Left ventricle myocardium inferior (tissue), 1 donor: ENCODE measurements at places on chromosomes 1 and 21.

- no peak for DNase-seq
Observed at GRCh38 chr21:44907966-44908895, 12.5 kb downstream of the ITGB2 start.

GRCh38 chr1:17437260-17437579 lies 2.3 kb downstream of the RCC2 start:
- no peak for DNase-seq

DNA sequence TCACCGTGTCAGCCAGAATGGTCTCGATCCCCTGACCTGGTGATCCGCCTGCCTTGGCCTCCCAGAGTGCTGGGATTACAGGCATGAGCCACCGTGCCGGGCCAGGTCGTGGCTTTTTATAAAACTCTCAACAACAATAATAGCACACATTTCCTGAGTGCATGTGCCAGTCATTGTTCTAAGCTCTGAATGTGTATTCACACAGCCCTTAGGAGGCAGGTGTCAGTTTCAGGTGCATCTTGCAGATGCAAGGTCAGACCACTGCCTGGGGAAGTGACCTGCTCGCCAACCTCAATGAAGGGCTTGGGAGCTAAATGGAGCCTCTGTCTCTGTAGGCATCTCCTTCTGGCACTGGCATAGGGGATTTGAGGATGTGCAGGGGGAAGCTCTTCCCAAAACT lies 1.6 kb upstream of the LEFTY2 start:
- DNase-seq: no peak

DNA sequence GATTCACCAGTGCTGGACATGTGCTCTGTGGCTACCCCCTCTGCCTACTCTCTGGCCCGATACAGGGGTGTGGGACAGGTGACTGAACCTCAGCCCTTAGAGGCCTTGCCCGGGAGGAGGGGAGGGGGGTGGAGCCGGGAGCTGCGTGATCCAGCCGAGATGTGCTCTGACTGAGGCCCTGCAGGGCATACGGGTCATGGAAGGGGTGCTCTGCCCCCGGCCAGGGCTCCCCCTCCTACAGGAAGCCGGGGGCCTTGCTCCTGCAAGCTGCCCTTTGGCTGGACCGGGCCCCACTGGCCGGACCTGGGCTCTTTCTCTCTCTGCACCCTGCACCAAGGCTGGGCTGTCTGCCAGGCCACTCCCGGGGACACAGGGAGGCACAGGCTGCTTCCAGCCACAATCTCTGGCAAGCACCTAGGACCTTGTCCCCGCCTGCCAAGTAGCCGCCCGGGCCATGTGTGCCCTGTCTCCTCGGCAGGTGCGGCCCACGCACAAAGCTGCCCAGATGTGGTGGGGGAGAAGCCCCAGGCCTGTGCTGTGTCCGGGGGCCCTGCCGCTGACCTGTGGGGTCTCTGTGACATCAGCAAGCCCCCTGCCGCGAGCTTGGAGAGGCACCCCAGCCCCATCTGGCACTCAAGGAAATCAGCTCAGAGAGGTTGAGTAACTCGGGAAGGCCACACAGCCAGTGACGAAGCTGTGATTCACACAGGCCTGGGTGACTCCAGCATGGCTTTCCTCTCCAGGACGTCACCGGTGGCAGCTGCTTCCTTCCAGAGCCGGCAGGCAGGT lies 1.5 kb downstream of the SCNN1D start:
- peak; percentile 85 for DNase-seq

DNA sequence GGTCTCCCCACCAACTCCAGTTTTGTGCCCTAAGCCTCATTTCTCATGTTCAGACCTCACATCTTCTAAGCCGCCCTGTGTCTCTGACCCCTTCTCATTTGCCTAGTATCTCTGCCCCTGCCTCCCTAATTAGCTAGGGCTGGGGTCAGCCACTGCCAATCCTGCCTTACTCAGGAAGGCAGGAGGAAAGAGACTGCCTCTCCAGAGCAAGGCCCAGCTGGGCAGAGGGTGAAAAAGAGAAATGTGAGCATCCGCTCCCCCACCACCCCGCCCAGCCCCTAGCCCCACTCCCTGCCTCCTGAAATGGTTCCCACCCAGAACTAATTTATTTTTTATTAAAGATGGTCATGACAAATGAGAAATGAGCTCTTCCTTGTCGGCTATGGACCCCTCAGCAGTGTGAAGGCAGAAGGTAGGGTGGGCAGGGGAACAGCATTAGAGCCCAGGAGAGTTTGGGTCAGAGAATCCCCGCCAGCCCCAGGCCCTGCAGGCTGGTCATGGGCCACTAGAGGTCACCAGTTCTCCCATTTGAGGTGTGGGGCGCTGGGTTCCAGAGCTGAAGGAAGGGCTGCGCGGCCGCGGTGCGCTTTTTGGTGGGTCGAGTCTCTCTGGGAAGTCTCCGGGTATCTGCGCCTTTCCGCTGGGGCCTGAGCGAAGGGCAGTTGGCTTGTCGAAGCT lies 11.5 kb downstream of the ADAMTSL4 start:
- DNase-seq: peak; percentile 90

DNA sequence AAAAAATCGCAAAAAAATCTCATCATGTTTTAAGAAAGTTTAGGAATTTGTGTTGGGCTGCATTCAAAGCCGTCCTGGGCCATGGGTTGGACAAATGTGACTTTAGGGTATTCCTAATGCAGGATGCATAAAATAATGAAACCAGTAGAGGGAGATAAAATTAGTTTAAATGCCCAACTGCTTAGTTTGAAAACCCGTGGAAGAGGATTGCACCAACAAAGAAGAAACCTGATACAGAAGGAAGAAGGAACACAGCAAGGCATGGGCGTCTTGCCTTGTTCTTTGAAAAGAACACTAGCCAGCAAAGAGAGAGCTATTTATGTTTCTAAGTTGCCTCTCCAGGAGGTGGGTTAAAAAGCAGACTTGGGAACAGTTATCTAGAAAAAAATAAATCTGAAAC lies 37.9 kb downstream of the WDR3 start:
- no peak for DNase-seq

GRCh38 chr21:33339918-33340317 lies 15.1 kb downstream of the IFNAR1 start:
- DNase-seq: no peak

- DNase-seq: no peak
Observed at GRCh38 chr1:6582370-6582769, 2.6 kb downstream of the ZBTB48 start.

GRCh38 chr1:205832326-205832751 lies 17.6 kb downstream of the PM20D1 start:
- no peak for DNase-seq

DNA sequence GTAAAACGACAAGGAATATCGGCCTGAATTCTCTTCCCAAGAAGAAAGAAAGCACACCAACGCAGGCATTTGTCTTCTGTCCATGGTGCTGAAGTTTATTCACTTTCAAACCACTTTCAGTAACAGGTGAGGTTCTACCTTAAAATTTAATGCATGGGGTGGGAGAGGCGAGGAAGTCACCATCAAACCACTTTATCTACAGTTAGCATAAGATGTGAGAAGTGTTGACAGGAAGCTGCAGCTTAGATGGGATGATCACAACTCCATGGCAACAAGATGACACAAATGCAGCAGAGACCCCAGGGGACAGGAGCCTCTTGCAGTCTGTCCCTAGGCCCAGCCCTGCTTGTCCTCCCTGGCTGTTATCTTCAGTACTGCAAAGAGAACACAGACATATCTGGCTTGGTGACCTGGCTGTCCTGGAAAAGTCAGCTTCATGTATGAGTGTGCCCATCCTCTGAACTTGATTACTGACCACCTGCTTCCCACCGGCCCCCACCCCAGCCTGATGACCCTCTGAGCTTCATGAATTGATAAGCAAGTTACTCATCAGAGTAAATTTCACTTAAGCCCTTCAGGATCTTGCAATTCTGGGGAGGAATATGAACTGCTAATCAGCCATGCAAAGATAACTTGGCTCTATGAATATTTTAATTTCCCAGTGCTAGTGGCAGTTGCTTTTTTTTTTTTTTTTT lies 1.8 kb downstream of the NPPA start:
- DNase-seq: no peak

DNA sequence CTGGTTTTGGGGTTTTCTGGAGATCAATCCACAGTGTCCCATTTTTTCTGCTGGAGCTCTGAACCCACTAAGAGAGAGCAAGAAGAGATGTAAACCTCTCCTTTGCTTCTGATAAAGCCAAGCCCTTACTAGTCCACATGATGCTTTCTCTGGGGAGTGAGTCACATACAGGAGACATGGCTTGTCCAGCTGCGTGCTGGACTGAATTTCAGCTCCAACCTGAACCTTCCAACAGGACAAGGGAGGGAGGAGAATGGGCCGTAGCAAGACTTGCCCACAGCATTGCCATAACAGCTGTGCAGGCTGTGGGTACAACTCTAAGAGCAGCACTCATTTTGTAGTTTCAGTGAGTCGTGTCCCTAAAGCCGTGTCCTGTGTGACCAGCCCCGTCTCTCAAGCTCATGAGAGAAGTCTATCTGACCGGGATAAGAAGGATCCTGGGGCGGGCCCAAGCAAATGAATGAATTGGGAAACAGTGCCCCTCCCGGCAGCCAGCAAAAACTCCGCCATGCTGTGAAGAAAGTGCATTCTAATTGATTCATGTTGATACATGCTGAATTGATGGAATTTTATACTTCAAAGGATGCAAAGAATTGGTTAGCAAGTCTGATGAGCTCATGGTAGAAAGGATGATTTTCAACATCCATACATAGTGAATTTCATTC lies 195.2 kb downstream of the GABPA start:
- DNase-seq: no peak

DNA sequence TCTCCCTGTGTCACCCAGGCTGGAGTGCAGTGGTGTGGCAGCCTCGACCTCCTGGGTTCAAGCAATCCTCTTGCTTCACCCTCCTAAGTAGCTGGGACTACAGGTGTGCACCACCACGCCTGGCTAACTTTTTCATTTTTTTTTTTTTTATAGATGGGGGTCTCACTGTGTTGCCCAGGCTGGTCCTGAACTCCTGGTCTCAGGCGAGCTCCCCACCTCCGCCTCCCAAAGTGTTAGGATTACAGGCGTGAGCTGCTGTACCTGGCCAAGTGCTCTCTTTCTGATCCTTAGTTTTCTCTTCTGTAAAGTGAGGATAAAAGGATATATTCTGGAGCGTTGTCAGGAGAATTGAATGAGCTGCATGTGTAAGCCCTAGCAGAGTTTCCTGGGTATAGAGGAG lies 68.7 kb downstream of the GALNT2 start:
- no peak for DNase-seq

- no peak for DNase-seq
Observed at GRCh38 chr1:181396171-181396670, 87.1 kb upstream of the CACNA1E start.

- DNase-seq: no peak
Observed at GRCh38 chr1:94790246-94790645, 29.9 kb upstream of the SLC44A3 start.
